GM03348 (cell line): ENCODE measurements at places on chromosomes 13 and 19.

- DNase-seq = no peak
Observed at GRCh38 chr19:29315556-29316190, 102.7 kb upstream of the UQCRFS1 start.

DNA sequence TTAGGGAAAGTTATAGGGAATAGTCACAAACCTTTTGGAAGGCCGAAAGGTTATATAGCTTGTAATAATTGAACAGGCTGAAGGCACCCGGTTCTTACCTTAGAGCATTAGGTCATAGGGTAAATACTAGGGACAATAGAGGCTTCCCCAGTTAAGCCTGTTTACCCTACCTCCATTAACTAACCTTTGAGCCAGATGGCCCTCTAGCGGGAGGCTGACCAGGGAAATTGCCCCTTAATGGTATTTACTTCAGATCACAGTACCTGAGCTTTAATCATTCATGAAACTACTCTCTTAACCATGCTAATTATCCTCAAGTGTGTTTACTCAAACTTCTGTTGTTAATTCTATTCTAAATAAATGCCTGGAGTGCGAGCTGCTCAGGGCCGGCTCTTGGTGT lies 20.4 kb upstream of the ZNF83 start:
- DNase-seq = no peak

GRCh38 chr13:50124536-50125303 lies 109.5 kb downstream of the KCNRG start:
- peak; percentile 59 for DNase-seq

- peak; percentile 87 for DNase-seq
Observed at GRCh38 chr13:106182404-106182803, 353.1 kb downstream of the EFNB2 start.

DNA sequence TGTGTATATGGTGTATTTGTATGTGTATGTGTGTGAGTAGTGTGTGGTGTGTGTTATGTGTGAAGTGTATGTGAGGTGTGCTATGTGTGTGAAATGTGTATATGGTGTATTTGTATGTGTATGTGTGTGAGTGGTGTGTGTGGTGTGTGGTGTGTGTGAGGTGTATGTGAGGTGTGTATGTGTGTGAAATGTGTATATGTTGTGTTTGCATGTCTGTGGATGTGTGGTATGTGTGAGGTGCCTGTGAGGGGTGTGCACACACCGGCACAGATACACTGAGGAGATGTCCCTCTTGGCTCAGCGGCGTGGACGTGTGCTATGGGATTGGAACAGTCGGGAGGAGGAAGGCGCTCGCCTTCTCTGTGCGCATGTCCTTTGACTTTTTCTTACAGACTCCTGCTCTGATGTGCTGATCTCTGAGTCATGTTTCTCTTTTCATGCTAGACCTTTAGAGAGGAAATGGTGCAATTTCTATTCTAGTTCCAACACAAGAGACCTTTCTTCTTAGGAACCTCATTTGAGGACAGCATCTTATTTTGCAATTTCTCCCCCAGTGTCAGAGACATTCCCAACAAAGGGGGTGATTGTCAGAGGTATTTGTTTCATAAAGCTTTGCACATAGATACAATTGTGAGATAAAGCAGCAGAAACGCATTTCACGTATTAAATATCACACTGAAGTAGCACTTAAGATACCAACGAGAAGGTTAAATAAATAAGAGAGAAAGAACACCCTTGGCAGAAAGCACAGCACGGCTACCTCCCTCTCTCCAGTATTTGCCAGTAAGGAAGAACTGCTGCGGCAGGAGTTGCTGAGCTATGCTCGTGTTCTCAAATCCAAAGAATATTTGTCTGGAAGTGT lies 11.3 kb upstream of the TNFRSF19 start:
- DNase-seq = peak; percentile 92

DNA sequence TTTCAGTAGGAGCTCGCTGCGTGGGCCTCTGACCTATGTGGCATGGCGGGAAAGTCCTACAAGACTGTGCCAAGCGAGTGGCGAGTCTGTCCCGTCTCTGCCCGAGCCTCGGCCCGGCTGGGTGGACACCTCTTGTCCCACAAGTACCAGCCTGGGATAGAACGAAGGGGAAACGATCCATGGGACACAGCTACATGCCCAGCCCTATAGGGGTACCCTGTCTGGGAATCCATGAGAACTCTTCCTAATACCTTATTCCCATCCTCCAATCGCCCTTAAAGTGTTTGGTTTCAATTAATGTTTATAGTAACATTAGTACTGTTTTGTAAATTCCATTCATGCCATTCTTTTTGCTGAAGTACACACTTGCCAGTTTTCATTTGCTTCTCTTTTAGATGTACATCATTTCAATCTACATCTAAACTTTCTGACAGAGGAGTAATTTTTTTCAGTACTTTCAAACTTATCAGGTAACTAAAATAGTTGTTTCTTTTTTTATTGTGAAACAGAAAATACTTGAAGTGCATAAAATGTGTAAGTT lies 667 bp upstream of the ZNF790 start:
- DNase-seq = no peak

- DNase-seq = no peak
Observed at GRCh38 chr13:39399102-39399501, 203.9 kb downstream of the LHFPL6 start.

DNA sequence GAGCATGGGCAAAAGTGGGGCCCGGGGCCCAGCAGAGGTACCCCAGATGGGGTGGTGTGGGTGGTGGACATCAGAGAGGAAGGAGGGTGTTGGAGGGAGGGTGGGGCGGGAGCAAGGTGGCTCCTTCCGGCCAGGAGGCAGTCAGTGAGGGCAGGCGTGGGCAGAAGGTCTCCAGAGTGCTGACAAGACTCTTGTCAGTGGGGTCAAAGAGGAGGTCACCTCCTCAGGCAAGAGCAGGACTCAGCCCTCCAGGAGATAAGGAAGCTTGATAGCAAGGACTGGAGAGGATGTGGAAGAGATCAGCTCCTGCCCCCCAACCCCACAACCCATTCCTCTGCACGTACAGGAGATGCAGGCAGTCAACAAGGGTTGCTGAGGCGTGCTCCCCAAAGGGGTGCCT lies 9.8 kb downstream of the GJA3 start:
- DNase-seq = no peak

- DNase-seq = peak; percentile 45
Observed at GRCh38 chr19:37977992-37978391, 71.0 kb downstream of the SIPA1L3 start.

DNA sequence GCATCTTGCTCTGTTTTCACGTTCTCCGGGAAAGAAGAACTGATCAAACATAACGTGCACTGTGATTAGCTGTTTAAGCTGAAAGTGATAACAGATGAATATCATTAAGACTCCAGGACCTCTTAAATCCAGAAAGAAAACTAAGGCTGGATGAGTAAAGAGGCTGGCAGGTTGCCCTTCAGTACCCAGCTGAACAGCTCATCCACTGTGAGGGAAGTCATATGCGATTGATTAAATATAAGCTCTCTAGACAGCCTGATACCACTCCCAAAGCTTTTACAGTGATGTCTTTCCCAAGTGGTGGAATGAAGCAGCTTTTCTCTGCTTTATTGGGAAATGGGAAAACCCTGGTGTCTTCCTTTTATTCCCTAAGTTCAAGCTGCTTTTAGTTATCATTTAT lies 116.9 kb downstream of the EFNB2 start:
- peak; percentile 68 for DNase-seq

DNA sequence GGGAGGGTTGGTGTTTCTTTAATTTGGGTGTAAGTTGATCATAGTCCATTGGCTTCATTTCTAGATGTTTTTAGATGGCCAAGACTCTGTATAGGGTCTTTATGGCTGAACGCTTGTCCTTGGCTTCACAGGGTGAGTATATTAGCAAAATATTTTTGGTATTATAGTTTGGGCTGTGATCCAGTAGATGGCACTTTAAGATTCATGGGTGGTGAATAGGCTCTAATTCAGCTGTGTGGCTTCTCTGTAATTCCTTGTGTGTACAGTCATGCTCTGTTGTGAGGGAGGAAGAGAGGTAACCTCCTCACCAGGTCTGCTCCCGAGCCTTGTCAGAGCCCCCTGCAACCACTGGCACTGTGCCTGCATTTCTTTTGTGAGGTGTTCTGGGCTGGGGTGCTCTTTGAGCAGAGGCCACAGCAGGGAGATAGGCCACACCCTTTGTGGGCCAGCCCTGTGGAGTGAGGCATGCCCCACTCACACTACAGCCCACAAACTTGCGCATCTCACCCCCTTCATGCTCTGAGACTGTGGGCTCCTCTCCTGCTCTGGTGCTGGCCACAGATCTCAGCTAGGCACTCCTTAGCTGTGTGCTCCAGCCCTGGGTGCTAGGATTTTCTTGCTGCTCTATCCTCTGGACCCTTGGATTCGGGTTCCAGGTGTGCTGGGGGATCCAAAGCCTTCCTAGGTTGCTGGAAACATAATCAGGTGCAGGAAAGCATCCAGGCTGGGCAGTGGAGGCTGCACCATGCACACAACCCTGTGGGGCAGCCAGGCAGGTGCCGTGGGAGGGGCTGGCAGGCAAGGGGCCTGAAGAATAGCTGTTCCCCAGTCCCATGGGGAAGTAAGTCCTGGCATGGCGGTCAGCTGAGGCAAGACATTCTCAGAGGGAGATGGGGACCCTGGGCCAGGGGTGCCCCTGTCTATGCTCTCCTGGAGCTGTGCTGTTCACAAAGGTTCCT lies 193.9 kb downstream of the GPC5 start:
- DNase-seq = no peak

- DNase-seq = no peak
Observed at GRCh38 chr19:2354670-2355069, 5.4 kb upstream of the TMPRSS9 start.

- peak; percentile 37 for DNase-seq
Observed at GRCh38 chr19:13864667-13865570, 12.0 kb upstream of the NANOS3 start.

DNA sequence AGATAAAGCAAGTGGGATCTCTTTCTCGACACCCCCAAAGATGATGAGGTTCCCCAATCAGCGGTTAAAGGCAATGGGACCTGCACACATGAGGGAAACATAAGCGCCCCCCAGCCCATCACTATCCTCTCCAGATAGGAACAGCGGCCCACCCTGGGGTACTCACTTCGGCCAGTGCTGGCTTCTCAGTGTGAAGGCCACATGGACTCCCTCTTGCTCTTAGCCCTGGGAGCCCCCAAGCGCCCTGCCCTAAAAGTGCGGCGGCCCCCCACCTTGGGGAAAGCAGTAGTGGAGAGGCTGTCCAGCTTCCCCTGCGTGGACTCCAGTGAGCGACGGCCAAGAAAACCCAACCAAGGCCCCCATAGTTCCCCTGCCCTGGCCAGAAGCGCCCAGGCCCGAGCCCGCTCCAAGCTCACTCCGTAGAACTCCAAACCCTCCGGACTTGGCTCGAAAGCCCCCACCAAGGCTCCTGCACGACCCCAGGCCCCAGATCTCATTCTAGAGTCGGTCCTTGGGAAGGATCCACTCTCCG lies 1.0 kb downstream of the CACNA1A start:
- DNase-seq = no peak

- DNase-seq = no peak
Observed at GRCh38 chr19:19335408-19336158, 15.0 kb downstream of the MAU2 start.

GRCh38 chr19:2762783-2763496 lies 20.1 kb downstream of the SGTA start:
- no peak for DNase-seq

- no peak for DNase-seq
Observed at GRCh38 chr19:39299404-39299803, 3.2 kb downstream of the IFNL1 start.

DNA sequence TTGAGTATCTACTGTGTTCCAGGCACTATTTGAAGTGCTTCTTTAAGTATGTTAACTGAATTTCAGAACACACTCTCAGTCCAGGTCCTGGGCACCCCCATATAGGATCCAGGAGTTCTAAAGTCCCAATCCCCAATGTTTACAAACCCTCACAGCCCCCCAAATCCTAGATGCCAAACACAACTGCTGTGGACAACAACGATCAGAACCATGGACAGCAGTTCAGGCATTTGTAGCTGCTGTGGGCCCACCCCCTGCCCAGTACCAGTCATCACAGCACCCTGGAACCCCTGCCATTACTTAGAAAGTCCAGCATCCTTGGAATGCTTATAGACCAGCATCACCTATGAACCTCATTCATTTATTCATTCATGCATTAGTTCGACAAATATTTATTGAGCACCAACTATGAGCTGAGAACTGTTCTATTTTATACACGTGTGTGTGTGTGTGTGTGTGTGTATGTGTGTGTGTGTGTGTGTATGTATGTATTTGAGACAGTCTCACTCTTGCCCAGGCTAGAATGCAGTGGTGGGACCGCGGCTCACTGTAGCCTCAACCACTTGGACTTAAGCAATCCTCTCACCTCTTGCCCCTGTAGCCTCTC lies 19.3 kb upstream of the SDHAF1 start:
- DNase-seq = peak; percentile 56

DNA sequence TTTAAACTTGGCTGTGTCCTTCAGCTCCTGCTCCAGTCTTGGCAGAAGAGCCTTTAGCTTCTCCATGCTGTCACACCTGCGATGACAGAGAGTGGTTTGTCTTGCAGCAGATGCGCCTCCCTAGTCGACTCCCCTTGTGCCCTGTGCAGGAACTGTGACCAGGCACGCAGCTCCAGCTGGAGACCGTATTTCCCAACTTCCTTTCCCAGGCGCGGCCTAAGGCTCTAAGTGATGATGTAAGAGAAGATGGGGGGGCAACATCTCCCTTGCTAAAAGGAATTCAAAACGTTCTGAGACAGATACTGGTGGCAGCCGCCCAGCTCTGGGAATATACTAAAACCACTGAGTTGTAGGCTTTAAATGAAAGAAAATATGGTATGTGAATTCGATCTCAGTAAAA lies 16.3 kb downstream of the DCUN1D2 start:
- no peak for DNase-seq

GRCh38 chr13:59330764-59331163 lies 833.0 kb downstream of the DIAPH3 start:
- no peak for DNase-seq
